ENCODE measurements at places on chromosomes 6 and 20.

DNA sequence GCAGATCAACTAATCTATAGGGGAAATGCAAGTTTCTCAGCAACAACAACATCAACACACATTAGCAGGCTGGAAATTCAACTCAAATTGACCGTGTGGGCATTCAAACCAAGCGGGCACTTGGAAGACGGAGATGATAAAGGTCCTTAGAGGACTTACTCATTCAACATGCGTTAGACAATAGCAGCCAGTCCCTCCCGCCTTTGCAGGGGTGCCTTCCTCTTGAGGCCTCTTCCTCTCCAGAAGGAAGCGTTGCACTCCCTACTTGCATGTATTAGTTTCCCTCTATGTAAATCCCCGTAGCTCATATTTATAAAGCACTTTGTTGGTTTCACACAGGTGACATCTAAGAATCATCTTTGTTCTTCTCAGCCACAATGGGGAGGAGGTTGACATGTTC, 300.8 kb upstream of the STXBP5 start:
- DNase-seq: no peak

DNA sequence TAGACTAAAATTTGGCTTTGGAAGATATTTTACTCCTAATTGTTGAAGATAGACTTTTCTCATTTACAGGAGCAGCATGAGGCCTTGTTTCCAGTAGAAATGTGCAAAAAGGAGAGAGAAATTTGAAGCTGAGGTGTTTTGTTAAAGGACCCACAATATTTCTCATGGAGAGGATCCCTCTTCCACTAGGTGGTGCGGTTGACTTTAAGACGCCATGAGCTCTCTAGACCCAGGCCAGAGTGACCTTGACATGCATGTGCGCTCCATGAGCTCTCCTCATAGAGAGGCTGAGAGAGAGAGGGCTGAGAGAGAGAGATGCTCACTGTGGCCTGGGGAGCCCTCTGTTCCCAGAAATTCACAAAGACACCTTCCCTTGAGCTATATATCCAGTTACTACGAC, 861.2 kb upstream of the EYS start:
- DNase-seq: no peak

DNA sequence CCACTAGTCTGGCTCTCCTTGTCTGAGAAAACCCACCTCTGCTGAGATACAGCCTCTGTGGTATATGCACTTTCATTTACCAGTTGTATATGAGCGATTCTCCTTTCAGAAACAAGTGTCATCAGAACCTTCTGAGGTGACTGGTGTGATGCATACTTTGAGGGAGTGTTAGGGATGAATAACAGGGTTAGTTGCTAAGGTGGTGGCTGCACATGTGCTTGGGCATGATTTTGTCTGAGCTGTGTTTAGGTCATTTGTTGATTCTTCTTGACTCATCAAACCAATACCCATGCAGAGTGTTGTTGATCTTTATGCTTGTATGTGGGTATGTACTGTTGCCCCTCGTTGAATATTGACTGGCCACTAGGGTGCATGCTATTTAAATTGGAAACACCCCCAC, 25.7 kb downstream of the DTD1 start:
- DNase-seq: no peak

DNA sequence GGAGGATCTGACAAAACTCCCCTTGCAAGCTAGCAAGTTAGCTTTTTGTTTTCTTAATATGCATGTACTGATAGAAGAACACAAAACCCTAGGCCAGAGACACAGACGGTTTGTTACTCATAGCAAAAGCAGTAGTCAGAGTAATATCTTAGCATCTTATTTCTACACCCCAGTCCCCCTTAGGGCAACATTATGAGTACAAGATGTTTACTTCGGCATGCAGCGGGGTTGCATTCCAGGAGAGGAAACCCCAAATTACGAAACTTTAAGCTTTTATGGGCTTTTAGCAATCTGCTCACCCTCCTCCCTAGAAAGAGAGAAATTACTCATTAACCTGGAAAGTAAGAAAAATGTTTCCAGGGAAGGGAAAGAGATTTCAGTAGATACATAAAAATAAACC, 1286.9 kb downstream of the EPHA7 start:
- no peak for DNase-seq

GRCh38 chr6:112040956-112041355, 12.9 kb upstream of the CCN6 start:
- no peak for DNase-seq

DNA sequence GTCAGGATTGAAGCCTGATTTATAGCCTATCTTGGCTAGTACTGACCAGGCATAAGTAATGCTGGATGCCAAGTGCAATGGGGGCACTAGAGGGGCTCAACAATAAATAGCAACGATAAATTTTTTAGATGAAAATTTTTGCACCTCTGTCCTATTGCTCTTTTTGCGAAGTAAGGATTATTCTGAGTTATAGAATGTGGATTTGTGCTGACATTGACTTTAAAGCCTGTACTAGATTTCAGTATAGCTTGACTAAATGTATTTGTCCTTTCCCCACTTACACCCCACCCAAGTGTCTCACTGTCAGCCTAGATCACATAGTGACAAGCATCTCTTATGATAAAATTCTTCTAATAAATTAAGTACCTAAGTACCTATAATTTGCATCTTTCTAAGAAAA, 757.0 kb downstream of the GRIK2 start:
- no peak for DNase-seq

GRCh38 chr20:49675368-49676151, 38.1 kb downstream of the B4GALT5 start:
- no peak for DNase-seq

GRCh38 chr20:52847029-52847660, 125.0 kb upstream of the TSHZ2 start:
- no peak for DNase-seq

GRCh38 chr6:43883847-43884651, 114.0 kb downstream of the VEGFA start:
- DNase-seq: no peak

DNA sequence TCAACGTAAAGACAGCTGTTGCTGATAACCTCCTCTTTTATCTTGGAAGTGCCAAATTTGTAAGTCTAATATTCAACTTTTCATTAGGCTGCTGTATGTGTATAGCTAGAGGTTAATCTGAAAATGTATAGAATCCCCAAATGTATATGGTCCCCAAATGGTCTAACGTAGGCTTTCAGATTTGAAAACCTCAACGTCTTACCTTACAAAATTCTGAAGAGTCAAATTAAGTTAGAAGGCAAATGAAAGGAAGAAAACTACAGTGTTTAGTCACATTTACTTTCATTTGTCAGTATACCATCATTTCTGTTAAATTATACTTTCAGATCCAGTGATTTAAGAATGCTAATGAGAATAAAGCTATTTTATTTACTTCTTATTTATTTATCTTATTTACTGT, 256.9 kb downstream of the ARHGAP18 start:
- no peak for DNase-seq

DNA sequence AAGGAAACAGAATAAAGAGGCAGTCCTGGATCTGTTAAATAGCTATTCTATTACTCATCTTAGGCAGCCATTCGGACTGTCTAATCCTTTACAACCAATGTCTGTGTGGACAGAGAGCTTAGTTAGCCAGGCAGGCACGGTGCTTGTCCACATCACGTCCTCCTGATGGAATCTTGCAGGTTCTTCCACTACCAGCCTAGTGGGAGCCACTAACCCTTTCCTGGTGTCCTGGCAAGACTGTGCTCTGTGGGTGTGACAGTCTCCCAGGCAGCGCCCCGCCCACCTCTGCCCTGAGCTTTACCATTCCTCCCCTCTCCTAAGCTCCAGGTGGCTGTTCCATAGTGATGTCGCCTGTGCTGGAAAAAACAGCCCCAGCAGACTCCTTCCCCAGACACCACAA, 78.3 kb upstream of the CLDN20 start:
- DNase-seq: no peak

GRCh38 chr6:56838016-56838555, 116.8 kb upstream of the BEND6 start:
- DNase-seq: no peak

GRCh38 chr6:57207141-57207540, 15.0 kb downstream of the RAB23 start:
- no peak for DNase-seq

DNA sequence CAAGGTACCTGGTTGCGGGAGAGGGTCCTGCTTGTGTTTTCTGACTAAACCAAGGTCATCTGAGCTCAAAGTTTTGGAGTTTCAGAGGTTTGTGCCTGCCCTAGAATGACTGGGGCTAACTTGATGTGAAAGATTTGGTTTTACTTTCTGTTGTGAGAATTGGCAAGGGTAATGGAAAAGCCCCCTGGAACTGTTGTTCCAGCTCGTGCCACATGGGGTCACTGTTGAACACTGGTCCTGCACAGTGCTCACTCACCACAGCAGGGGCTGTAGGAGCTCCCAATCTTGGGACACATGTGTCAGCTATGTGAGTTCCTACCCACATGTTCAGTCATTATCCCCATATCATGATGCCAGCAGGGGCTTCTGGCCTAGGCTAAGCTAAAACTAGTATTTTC, 6.5 kb downstream of the TGM6 start:
- no peak for DNase-seq

DNA sequence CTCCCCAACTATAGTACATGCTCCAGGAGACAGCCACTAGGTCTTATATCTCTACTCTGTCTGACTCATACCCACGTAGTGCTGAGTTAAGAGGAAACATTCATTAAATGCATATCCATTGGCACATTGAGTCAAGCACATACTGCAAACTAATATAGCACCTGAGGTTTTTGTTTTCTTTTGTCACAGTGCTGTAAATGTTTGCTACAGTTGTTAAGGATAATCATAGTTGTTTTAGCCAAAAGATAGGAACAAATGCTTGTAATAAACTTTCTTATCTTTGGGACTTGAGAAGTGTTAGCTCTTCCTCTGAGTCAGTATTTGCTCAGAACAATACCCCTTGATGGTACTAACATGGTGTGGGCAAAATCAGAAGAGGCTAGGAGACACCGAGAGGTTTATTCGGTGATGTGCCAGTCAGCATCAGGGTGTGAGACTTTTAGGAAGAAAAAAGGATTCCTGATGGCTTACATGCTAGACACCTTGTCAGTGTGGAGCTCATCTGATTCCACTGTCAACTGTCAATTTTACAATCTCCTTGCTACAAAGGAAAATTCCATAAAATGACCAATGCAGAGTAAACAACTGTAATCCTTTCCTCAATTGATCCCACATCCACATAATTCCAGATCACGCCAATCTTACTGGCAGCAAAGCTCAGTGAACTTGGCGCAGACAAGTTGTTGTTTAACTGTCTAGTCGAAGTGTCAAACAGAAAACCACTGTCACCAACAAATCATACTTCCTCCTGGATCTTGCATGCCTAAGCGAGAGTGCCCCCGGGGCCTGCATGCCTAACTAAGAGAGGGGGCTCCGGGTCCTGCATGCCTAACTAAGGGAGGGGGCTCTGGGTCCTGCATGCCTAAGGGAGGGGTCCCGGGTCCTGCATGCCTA, 36.1 kb downstream of the ELOVL2 start:
- DNase-seq: no peak

- DNase-seq: no peak
Observed at GRCh38 chr20:8057871-8058270, 38.3 kb upstream of the TMX4 start.

DNA sequence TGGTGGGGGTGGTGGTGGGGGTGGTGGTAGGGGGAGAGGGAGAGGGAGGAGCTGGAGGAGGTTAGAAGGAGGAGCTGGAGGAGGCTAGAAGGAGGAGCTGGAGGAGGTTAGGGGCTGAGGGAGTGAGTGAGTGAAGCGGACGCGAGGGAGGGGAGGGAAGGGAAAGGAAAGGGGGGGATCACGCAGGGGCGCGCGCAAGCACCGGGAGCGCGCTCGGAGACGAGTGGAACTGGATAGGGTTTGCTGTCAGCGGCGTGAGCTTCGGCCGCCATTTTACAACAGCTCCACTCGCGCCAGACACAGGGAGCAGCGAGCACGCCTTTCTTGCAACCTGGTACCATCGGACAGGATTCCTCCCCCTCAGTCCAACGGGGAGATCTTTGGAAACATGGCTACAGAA, 90.5 kb upstream of the FERMT1 start:
- no peak for DNase-seq

GRCh38 chr6:142303176-142303533, 1.3 kb downstream of the ADGRG6 start:
- DNase-seq: no peak

DNA sequence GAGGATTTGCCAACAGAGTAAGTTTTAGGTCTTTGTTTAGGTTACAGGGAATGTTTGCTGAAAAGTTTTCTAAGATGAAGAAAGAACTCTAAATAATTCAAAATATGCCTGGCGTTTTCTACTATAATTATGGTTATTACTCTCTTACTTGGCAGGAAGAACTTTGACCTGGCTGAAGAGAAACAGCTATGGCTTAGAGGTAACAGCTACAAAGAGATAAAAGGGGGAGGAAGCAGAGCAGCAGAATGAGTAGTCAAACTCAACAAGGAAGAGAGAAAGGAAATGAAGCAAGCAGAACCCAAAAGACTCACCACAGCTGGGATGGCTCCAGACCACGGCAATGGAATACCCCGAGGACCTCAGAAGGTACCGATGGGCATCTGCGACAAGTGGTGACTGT, 95.6 kb downstream of the KIF16B start:
- no peak for DNase-seq

GRCh38 chr20:44336086-44336485, 757 bp upstream of the R3HDML start:
- no peak for DNase-seq

DNA sequence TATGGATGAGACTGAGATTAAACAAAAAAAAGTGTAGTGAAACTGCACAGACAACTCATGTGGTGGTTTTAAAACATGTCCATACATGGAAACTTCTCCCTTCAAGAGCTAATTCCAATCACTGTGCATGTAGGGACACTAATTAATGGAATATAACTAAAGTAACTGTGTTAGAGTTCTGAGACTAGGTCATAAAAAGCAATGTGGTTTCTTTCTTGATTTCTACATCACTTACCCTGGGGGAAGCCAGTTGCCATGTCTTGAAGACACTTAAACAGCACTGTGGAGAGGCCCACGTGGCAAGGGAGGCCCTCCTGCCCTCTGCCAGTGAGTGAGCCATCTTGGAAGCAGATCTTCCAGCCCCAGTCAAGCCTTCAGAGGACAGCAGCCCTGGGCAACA, 118.2 kb upstream of the DST start:
- DNase-seq: no peak

DNA sequence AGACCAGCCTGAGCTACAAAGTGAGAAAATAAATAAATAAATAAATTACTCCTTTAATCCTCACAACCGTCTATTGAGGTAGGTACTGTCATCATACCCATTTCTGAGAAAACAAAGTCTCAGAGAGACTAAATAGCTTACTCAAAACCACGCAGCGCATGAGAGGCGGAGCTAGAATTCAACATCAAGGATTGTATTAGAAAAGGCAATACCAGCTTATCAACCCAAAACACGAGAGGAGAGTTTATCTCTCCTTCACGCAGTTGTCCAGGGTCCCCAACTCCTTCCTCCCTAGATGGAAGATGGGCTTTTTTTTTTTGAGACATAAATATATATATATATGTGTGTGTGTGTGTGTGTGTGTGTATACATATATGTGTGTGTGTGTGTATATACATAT, 12.2 kb downstream of the HNF4A start:
- no peak for DNase-seq

GRCh38 chr6:160043784-160044183, 74.9 kb downstream of the IGF2R start:
- DNase-seq: no peak

Data from stimulated activated CD8-positive, alpha-beta memory T cell treated with anti-CD3 and anti-CD28 coated beads, Interleukin-4, amount 100 ng/mL, for 1 hour (primary cell).